ENCODE measurements at places on chromosomes 2 and 18.

DNA sequence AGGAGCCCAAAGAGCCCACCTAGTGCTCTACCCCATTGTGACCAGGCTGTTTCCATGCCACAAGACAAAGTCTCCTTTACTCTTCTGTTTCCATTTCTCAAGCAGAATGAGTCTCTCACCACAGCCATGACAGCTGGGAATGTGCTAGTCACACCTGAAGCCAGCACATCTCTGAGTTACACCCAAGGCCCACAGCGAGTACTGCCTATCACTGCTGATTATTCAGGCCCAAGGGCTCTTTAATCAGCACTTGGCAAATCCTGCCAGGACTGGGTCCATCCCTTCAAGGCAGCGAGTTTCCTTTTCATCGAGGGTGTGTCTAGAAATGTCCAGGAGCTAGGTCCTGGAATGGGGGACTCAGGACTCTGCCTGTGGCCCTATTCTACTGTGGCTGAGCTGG, 14.6 kb upstream of the PPP1R1C start:
- DNase-seq = no peak

DNA sequence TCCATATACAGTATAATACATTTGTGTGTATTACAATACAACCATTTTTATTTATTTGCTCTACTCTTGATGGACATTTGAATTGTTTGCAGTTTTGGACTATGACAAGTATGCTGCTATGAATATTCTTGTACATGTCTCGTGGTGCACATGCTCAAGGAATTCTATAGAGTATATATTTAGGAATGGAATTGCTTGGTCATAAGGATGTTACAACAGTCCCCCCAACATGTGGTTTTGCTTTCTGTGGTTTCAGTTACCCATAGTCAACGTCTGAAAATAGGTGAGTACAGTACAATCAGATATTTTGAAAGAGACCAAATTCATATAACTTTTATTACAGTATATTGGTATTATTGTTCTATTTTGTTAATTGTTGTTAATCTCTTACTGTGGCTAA, 24.1 kb upstream of the PLEKHM3 start:
- no peak for DNase-seq

DNA sequence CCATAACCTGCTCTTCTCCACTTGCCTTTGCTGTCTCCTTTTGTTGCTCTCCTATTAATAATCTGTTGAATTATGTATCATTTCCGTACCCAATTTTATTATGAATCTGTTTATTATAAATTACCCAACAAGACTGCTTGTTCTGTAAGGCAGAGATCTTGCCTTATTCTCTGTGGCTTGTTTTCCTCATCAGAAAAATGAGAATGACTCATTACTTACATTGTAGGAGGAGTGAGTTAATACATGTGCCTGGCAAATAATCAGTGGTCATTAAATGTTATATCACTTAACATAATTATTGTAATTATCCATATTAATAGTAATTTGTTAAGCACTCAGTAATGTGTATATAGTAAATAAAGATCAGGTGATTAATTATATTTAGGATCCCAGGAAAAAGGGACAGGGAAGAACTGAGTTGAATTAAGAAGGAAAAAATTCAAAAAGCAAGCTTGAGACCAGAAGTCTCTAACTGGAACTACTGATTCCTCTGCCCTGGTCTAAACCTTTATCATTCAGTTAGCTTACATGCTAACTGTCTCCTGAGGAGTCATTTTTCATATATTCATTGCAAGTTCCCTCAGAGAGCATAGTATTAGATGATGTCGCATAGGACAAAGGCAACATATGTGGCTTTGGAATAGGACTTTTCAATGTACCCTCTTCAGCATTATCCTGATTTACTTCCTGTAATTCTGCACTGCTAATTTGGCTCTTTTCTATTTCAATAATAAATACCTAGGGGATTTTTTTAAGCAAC, 335.7 kb downstream of the GALNT13 start:
- no peak for DNase-seq

GRCh38 chr2:215264374-215264773, 47.5 kb upstream of the ATIC start:
- DNase-seq = no peak

- peak; percentile 10 for DNase-seq
Measured at GRCh38 chr18:36296650-36297416, 680 bp upstream of the FHOD3 start.

GRCh38 chr18:62445386-62445917, 77.4 kb upstream of the ZCCHC2 start:
- peak; percentile 19 for DNase-seq

GRCh38 chr18:28164771-28165483, 12.0 kb downstream of the CDH2 start:
- no peak for DNase-seq

DNA sequence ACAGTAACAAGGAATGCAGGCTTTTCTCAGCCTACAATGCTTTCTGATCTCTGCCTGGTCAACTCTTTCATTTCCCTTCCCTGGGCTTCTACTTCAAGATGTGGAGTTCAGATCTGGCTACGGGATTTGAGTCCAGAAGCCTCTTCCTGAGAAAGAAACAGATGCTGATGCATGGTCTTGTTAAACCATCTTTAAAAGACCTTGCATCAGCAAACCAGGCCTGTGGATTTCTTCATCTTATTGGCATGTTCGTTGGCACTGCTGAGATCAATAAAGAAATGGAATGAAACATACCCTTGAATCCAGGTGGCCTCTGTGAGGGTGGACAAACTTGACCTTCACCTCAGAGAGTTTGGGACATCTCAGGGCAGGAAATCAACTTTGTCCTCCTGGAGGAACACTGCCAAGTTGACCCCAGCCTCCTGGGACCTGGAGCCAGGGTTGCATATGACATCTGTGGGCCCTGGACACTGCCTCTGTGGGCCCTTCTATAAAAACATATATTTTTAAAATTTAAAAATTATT, 21.4 kb downstream of the IGFBP2 start:
- no peak for DNase-seq

DNA sequence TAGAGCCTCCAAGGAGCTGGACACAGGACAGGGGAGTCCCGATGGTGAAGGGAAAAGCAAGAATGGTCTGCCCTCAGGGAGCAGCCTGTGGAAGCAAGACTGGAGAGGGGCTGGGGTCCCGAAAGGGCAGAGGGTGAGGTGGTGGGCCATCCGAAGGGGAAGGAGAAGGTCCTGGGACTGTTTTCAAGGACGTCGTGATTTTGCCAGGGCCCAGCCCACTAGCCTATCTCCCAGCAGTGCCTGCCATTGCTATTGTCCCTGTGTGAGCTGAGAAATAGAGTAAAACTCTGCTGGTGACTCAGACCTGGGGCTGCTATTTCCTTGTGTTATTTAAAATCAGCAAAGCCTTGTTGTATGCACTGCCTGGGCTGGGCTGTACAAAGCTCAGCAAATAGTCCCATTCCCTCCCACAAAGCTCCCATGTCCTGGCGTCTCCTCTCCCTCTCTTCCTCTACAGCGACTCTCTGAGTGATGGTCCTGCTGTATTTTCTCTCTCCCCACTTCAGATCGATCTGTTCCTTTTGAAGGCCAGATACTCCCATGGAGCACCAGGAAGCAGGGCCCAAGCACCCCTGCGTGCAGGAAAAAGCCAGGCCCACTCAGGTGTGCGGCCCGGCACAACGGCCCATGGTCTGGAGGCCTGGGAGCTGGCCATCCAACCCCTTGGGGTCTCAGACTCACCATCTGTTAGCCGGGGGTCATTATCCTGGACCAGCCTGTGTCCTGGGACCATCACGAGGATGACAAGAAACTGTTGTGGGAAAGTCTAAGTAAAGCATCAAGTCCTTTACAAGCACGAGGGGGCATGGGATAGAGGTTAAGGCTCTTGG, 65.0 kb upstream of the OTOF start:
- DNase-seq = no peak

GRCh38 chr2:24102677-24103076, 18.0 kb upstream of the TP53I3 start:
- DNase-seq = no peak

GRCh38 chr2:65671670-65672242, 239.4 kb upstream of the SPRED2 start:
- DNase-seq = no peak

GRCh38 chr2:44001716-44002115, 5.9 kb upstream of the LRPPRC start:
- DNase-seq = no peak

GRCh38 chr2:26535663-26536275, 57.8 kb upstream of the OTOF start:
- DNase-seq = no peak

DNA sequence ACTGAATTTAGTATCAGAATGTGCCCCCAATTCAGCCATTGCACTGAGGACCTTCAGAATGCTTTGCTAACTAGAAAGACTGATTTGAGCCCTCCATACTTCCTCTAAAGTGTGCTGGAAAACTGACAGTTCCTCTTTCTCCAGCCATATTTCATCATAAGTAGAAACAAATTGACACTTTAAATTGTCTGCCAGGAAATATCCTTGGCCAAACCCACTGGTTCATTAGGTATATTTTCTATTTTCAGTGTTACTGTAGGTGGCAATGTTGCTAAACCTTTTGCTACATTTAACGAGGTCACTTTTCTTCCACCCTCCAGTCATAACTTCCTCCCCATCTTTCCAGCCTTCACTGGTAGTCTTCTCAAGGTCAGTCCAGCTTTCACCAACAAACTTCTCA, 21.5 kb downstream of the SP5 start:
- DNase-seq = no peak

DNA sequence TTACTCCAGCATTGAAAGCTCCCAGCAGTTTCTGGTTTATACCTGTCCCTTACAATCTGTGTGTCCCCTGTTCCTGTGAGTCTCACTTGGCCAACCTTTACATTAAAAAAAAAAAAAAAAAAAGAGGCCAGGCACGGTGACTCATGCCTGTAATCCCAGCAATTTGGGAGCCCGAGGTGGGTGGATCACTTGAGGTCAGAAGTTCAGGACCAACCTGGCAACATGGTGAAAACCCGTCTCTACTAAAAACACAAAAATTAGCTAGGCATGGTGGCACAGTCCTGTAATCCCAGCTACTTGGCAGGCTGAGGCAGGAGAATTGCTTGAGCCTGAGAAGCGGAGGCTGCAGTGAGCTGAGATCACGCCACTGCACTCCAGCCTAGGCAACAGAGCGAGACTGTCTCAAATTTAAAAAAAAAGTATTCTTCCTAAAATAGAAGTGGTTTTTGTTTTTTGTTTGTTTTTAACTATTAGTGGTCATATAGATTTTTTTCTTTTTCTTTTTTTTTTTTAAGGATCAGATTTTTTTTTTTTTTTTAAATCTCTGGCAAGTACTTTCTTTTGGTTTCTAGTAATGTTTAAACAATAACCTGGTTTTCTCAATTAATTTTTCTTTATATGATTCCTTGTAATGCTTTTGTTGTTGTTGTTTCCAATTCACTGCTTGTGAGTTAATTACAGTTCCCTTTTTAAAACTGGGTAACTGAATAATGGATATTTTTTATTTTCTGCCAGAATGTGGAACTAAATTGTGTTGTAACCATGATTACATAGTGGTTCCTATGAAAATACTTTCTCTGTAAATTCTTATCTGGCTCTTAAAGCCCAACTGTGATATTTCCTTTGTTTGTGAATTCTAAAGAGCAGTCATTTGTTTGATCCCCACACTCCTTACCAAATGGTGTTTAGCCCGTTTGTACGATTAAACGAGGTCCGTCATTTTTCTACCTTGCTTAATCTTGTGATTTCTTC, 116.8 kb downstream of the CTAGE1 start:
- no peak for DNase-seq

DNA sequence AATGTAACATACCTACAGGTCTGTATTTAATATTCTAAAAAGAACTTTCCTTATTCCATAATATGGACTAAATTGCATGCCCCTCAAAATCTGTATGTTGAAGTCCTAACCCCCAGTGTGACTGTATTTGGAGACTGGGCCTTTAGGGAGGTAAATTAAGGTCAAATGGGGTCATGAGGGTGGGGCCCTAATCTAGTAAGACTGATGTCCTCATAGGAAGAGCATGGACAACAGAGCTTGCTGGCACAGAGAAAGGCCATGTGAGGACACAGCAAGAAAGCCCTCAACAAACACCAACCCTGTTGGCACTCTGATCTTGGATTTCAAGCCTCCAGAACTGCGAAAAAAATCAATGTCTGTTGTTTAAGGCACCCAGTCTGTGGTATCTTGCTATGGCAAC, 18.6 kb downstream of the SF3B1 start:
- no peak for DNase-seq

DNA sequence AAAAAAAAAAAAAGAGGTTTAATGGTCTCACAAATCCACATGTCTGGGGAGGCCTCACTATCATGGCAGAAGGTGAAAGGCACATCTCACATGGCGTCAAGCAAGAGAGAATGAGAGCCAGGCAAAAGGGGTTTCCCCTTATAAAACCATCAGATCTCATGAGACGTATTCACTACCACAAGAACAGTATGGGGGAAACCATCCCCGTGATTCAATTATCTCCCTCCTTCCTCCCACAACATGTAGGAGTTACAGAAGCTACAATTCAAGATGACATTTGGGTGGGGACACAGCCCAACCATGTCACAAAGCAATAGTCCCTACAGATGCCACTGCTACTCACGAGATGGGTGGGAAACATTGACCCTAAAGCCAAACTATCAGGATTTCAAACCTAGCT, 392.7 kb upstream of the ID2 start:
- no peak for DNase-seq

DNA sequence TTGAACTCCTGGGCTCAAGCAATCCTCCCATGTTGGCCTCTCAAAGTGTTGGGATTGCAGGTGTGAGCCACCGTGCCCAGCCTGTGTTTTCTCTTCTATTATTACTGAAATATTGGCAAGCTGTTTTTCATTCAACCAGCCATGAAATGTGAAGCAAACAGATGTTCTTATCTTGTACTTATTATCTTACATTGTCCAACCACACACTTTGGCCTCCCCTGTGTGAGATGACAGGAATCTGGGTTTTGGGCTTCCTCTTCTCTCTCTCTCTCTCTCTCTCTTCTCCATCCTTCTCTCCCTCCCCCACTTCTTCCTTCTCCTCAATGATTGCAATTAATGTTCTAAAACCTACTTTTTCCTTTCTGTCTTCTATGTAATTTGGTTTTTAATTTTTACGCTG, 33.1 kb downstream of the RAMP1 start:
- DNase-seq = no peak

DNA sequence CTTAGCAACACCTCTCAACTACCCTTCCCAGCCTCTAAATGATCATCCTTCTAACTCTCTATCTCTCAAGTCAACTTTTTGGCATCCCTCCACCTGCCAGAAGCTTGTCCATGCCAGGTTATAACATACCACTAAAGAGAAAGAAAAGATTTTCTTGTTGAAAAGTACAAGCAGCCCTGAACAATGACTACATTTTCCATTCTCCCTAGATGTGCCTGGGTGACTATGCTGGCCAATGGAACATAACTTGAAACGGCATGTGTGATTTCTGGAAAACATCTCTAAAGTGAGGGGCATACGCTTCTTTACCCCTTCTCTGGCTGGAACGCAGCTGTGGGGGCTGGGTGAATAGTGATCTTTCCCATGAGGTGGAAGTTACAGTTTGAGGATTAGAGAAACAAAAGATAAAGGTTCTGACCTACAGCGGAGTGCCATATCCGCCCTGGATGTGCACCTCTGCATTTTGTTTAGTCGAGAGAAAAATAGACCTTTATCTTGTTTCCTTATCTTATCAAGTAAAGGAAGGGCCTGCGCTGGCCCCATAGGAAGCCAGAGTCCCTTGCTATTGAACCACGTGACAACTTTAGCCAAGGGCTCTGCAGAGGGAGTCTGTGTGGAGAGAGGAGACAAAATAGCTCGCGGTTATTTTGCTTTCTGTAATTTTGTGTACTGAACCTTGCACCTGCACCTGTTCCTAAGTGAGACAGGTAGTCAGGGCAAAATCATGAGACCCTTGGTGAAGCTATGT, 436.8 kb downstream of the TGIF1 start:
- no peak for DNase-seq
